ENCODE measurements at places on chromosomes 6 and 20.

- no peak for DNase-seq
These were observed 96.1 kb upstream of the BHLHE23 start for GRCh38 chr20:63102721-63103375.

DNA sequence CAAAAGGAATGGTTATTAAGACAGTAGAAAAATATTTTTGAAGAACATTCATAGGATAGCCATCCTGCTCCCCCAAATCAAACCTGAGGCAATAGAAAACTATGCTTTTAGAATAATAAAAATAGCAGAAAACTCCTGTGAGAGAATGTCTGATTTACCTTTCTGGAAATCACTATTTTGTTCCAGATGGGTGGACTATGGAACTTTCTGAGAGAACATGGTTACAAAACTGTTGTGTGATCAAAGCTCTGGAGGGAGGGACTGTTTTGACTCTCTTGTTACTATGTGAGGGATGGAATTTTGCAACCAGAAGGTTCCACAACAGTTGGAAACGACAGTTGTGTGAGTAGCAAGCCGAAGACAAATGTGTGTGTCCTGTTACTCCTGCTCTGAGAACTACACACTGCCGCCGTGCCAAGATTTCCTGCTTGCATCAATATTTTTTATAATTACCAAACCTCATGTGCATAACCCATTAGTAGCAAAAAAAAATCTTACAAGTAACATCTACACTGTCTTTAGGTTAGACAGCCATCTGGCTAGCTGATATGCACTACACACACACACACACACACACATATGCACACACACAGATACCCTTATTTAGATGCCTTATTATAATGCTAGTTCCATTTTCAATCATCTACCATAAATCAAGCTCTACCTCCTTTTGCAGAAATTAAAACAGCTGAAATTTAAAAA lies 11.0 kb upstream of the HIVEP1 start:
- no peak for DNase-seq

- DNase-seq: no peak
These were observed 36.0 kb downstream of the SESN1 start for GRCh38 chr6:109058620-109059019.

GRCh38 chr20:4216142-4216735 lies 200.9 kb upstream of the RNF24 start:
- DNase-seq: no peak

- DNase-seq: peak; percentile 18
These were observed 9.1 kb upstream of the FOXP4 start for GRCh38 chr6:41536795-41537758.

- no peak for DNase-seq
These were observed 105.8 kb downstream of the DLGAP4 start for GRCh38 chr20:36411861-36412454.

Data from bone marrow (tissue), 2 donors.